AG04450 (cell line): ENCODE measurements at places on chromosomes 3 and 15. TPM values are rescaled to one million over a fixed set of nuclear protein-coding genes. Genes with fewer than 3 reads are reported as not detected.

CLRN1 gene
- polyA plus RNA-seq: not detected in 2 replicates

GRCh38 chr3:17808994-17809393 is 66.6 kb upstream of the TBC1D5 start:
- DNase-seq: no peak

- no peak for DNase-seq
These were observed 279.5 kb upstream of the NECTIN3 start for GRCh38 chr3:110791995-110792686.

DNA sequence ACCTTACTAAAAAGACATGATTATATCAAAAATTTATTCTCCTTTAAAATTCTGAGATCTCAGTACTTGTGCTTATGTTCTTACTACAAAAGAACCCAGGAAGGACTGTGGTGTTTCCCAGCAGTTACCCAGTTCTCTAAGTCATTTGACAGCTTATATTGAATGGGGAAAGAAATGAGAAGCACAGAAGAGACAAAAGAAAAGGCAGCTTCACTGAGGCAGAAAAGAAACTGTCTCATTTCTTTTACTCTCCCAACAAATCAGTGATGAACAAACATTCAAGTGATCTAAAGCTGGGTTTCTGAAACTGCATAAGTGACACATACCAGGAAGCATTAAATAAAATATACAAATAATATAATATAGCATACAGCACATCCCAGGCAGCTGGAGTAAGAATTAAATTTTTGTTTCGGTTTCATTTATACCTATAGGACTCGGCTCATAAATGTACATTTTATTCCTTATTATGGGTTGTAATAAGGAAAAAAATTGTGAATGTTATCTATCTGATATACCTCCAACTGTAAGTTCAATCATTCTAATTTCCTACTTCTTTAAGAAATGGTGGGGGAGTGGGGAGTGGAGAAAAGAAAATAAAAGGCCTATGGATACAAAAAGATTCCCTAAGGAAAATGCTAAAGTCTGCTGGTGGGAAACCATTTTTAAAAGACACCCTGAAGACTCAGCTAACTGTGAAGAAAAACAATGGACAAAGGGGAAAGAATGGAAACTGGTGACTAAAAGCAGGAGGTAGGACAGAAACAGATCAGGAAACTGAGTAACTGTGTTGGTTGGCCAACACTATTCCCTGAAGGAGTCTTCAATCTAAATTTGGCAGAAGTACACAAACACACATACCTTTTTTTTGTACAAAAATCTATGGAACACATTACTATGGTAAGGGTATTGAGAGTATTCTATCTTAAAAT is 156.8 kb downstream of the TBC1D5 start:
- DNase-seq: no peak

GRCh38 chr15:76347482-76348055 is 11.0 kb downstream of the ISL2 start:
- no peak for DNase-seq

- DNase-seq: no peak
These were observed 14.8 kb downstream of the FYCO1 start for GRCh38 chr3:45980819-45981218.

- no peak for DNase-seq
These were observed 6.5 kb upstream of the ETV5 start for GRCh38 chr3:186115239-186115996.

CRYBG3 gene
- 7.4 and 9.9 TPM in 2 replicates for polyA plus RNA-seq

PLOD2 gene
- 63.7 and 88.9 TPM in 2 replicates for polyA plus RNA-seq
